CD4-positive, CD25-positive, alpha-beta regulatory T cell (primary cell): ENCODE measurements at places on chromosomes 16 and 17. TPM values are rescaled to one million over a fixed set of nuclear protein-coding genes. Genes with fewer than 3 reads are reported as not detected.

DNA sequence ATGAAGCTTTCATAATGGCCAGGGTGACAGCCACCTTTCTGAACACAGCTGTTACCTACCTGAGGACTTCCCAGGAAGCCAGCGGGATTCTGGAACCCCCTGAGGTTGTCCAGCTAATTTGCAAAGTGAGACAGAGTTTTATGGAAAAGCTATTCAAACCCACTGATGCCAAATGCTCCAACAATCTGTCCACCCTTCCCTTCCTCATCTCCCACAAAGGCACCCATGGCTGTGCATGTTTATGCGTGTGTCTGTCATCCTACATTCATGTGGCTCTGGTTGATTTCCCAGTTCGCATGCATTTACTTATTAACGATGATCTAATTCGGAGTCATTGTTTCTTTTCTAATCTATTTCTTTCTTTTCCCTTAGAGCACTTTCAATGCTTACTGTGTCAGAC lies 217.1 kb downstream of the SLC39A11 start:
- DNase-seq = no peak

DNA sequence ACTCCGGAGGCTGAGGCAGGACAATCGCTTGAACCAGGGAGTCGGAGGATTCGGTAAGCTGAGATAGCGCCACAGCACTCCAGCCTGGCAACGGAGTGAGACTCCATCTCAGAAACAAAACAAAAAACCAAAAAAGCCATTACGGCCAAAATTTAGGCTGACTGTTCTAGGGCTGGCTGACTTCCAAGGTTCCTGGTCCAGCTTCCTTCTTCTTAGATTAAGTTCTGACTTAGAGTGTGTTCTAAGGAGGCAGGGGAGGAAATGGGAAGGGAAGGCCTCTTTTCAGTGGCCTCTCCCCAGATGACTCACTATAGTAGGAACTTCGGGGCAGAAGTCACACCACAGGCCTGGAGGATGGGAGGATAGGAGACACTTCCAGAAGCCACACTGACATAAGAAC lies 27.7 kb upstream of the CLEC18B start:
- no peak for DNase-seq

The FCSK gene
- 6.2 TPM for polyA plus RNA-seq

DNA sequence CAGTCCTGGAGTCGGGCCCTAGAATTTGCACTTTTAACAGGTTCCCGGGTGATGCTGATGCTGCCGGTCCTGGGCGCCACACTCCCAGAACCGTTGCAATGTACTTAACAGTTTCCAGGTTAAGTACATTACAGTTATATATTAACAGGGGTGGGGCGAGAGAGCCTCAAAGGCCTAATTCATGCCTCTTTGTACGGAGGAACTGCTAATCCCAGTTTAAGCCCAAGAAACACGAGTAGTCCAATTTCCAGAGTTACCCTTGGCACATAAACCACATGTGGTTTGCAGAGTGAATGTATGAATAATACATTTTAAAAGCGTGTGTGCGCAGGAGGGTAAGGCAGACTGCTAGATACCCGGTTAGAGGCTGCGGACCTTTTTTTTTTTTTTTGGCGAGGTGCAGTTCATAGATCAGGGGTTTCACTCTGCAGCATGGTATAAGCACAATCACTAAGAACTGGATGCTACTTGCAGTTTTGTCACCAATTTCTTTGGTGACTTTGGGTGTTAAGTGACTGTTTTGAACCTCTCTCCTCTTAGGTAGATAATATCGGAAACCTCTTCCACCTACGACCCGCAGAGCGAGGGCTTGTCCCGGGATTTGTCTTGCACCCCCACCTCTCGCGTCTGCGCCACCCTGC lies 713 bp downstream of the COX11 start:
- DNase-seq = no peak

DNA sequence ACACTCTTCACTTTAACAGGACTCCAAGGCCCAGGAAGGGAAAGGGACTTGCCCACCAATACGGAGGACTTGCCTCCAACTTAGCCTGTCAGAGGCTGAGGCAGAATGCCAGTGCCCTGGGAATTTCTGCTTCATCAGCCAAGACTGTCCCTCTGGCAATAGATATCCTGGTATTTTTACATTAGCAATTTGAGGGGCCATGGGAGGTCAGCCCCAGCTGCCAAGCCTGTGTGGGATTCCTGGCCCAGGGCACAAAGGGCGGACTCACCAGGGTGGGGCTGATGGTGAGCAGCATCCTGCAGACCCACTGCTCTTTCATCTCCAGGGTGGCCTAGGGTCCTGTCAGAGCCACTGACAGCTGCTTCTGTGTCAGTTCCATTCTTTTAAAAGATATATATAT lies 78.3 kb upstream of the CIBAR2 start:
- no peak for DNase-seq

DNA sequence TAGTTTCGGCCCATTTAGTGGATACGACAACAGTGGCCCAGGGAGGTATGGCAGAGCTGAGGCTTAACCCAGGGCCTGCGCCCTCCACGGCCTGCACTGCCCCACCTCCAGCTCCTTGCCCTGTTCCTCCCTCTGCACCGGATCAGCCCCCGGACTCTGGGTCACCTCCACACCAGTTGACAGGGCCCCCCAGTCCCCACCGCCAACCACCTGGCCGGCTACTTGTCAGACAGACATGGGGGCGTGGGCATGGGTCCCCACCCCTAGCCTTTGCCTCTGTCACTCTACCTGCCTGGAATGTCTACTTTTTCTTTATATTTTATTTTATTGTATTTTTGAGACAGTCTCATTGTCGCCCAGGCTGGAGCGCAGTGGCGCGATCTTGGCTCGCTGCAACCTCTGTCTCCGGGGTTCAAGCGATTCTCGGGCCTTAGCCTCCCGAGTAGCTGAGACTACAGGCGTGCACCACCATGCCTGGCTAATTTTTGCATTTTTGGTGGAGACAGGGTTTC lies 3.0 kb upstream of the ACTG1 start:
- DNase-seq = no peak

GRCh38 chr16:27799896-27800295 lies 250.0 kb downstream of the KATNIP start:
- DNase-seq = no peak

DNA sequence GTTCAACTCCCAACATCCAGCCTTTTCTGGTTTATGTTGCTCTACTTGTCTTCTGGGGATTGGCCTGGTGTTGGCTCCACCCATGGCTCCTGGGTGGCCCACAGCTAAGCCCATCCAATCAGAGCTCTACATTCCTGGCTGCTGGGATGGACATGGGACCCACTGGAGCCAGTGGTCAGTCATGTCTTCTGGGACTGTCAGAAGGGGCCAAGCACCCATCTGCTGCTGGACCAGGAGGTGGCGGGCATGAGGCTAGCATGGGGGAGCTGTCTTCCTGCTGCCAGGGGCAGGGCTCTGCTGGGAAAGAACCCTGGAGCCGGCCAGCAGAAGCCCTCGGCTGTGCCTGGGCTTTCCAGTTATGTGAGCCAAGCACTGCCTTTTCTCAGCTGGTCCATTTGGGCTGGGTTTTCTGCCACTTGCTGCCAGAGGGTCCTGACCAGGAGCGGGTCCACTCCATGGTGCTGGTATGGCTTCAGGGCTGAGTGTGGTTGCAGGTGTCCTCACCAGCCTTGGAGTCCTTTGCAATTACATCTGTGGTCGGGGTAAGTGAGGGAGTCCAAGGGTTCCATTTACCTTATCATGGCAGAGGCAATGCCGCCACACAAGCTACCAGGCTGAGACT lies 17.4 kb upstream of the ZNF469 start:
- DNase-seq = no peak

DNA sequence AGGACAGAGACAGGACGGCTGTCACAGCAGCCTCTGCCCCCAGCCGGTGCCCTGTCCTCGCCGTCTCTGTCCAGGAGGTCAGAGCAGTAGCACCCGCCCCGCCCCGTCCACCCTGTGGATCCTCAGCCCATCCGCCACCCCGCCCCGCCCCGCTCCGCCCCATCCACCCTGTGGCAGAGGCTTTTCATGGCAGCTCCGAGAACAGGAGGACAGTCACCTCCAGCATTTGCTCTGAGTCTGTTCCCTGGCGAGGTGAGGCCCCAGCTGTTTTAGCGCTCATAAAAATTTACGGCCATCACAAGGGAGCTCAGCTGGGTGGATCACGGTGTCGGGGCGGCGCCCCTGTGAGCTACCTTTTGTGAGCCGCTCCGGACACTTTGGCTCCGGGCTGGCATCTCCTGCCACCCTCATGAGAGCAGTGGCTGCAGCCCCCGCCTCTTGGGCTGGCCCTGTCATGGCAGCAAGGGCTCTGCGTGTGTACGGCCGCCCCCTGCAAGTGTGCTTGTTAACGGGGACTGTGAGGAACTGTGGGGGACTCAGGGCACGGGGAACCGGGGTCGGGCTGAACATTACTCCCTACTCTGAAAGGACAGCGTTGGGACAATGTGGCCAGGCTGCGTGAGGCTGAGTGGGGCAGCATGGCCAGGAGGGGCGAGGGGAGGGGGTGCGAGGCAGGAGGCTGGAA lies 32.3 kb upstream of the GNG13 start:
- DNase-seq = no peak

GRCh38 chr17:4786106-4786511 lies at the start of gene VMO1:
Gene VMO1, minus strand, starts transcription at chr17:4786364. Its CDS starts 12 bp downstream, at chr17:4786352.
- no peak for DNase-seq

- DNase-seq = peak; percentile 40
Measured at GRCh38 chr16:66524601-66525164, 25.2 kb downstream of the TK2 start.

DNA sequence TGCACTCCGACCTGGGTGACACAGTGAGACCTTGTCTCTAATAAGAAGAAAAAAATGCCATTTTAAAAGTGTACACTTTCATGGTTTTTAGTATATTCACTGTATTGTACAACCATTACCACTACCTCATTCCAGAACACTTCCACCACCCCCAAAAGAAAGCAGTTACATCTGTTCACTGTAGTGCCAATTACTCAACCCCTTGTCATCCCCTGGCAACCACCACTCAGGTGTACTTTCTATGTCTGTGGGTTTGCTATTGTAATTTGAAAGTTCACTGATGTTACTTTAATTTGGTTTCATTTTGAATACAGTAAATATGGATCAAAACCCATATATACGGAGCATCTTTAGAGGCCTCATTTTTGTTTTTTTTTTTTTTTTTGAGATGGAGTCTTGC lies 6.1 kb downstream of the ZG16 start:
- DNase-seq = peak; percentile 51

- DNase-seq = peak; percentile 50
Measured at GRCh38 chr16:12546918-12547607, 256.6 kb downstream of the CPPED1 start.
